ENCODE measurements at places on chromosomes 6 and 20. TPM values are rescaled to one million over a fixed set of nuclear protein-coding genes. Genes with fewer than 3 reads are reported as not detected.

GRCh38 chr6:76326871-76327270 lies 254.4 kb upstream of the IMPG1 start:
- DNase-seq = no peak

GRCh38 chr20:37938181-37938750 lies 35.3 kb downstream of the VSTM2L start:
- no peak for DNase-seq

- DNase-seq = no peak
These were observed 3.7 kb downstream of the MANEA start for GRCh38 chr6:95581073-95581472.

- DNase-seq = no peak
These were observed 46.6 kb downstream of the MOXD1 start for GRCh38 chr6:132354517-132355167.

DNA sequence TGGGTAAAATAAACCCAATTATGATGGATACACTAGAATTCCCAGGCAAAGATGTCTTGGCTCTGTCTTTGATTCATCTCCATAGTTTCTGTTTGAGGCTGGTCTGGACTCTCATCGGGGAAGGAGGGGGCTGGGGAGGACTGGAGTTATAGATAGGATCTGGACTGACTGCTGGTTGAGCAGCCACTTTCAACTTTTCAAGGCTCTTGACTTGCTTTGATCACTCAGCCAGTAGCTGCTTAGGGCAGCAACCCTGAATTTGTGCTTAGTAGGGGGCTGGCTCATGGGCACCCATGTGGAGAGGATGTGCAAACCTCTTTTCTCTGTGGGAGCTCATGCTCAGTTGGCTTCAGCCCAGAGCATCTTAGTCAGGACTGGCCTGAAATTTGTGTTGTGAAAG lies 114.0 kb upstream of the NEDD9 start:
- no peak for DNase-seq

- no peak for DNase-seq
These were observed 26.4 kb downstream of the LY86 start for GRCh38 chr6:6614983-6615349.

DNA sequence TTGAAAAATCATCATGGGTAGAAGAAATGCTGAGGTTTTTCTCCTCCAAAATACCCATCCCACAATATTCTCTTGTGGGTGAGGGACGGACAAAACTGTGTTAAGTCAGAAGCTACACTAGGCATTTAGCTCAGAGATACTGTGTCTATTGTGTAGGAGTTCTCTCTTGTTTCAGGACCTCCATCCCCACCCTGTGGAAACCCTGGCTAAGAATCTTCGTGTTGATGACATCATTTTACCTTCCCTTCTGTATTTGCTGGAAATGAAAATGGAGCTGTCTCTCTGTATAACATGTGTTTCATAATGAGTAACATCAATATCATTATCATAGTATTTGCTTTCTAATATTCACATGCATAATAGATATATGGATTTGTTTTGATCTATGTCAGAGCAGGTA lies 1193.0 kb upstream of the CITED2 start:
- DNase-seq = no peak

- DNase-seq = no peak
These were observed 9.2 kb upstream of the PRSS16 start for GRCh38 chr6:27238010-27238983.

DNA sequence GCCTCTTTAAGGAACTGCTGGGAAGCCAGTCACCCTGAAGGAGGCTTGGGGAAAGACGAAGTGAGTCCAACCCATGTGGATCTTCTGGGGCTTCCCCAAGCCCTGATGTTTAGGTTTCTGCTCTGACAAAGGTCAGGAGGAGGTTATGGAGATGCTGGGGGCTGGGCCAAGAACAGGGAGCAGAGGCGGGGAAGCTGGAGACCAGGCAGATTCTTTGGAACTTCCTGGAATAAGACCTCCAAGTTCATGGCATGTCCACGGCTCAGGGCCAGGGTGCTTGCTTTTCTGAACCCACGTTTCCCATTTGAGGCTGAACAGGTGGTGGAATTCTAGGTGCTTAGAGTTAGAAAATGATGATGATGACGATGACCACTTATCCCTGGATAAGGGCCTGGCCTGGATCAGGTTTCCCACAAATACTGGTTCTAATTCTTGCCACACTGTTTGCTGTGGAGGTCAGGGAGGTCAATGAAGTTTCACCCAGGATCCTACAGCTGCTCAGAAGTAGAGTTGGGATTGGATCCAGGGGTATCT lies 30.0 kb upstream of the TGM2 start:
- DNase-seq = no peak

GRCh38 chr6:107443608-107444267 lies 15.6 kb downstream of the PDSS2 start:
- DNase-seq = no peak

- no peak for DNase-seq
These were observed 482.3 kb upstream of the JARID2 start for GRCh38 chr6:14763616-14764015.

DNA sequence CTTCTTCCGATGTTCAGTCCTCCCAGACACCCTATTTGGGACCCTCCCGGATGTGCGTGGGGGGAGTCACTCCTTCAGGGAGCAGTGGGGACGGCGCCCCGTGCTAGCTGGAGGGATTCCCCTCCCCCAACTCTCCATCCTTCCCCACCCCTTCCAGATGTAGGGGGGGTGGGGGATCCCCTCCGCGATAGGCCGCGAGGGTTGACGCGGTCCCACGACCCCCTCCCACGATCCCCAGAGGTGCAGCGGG lies 548 bp downstream of the GNL1 start:
- DNase-seq = no peak

DNA sequence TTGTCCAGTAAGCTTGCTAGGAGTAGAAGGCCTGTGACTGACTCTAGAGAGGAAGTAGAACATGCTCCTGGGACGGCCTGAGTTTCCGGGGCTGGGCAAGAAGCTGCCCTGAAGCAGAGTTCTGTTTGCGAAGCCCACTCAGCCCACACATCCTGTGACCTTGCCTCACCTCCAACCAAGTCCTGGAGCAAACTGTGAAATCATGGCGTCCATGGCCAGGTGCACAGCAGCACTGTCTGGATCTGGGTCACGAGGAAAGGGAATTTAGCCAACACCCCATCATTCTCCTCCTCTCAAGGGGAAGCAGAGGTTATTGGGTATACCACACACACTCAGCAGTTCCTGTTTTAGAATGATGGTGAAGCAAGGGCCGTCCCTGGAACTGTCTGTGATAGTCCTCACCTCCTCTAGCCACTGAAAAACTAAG lies 87.5 kb downstream of the CRYBG1 start:
- DNase-seq = no peak

DNA sequence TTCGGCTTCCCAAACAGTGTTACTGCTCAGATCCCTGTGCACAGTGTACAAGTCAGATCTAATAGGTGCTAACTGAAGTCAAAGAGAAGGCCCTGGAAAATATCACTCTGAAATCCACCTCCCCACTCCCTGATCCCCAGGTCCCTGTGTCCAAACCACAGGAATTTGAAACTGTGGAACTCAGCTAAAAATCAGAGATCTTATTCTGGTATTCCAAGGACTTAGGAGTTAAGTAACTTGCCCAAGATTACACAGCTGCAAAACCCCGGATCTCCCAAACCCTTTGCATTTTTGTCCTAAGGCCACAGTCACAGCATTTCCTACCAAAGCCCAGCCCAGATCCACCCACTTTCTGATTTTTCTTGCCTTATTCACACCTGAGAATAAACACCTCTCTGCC lies 32.3 kb upstream of the SLC23A2 start:
- no peak for DNase-seq

DNA sequence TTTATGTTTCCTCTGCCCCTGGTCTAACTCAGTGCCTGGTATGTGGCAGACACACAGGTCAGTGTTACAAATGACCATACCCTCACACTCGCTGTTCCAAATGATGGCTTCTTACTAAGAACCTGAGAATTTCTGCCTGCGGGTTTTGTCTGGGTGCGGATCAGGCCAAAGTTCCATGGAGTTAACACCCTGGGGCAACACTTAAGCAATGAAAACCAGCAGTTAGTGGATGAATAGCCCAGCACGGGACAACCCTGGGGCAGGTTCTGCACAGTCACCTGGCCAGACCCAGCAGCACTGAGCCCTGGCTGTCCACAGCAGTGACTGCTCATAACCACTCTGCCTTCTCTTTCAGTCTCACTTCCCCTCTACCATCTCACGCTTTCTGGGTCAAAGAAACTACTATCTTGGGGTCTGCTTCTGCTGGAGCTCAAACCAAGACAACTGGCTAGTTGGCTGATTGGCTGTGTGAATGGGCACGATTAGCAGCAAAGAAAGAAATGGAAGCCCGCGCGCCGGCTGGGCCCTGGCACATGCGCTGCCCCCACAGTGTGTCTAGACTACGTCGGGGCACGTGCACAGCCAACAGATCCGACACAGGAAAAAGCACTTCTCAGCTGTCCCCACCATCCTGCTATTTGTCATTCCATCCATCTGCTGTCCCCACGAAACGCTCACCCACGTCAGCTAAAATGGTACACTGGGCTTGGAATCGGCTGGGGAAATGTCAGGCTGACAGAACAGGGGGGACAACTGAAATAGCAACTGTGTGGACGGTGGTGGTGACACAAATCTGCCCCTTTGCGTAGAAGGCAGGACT lies 36.6 kb downstream of the MGME1 start:
- DNase-seq = no peak

DNA sequence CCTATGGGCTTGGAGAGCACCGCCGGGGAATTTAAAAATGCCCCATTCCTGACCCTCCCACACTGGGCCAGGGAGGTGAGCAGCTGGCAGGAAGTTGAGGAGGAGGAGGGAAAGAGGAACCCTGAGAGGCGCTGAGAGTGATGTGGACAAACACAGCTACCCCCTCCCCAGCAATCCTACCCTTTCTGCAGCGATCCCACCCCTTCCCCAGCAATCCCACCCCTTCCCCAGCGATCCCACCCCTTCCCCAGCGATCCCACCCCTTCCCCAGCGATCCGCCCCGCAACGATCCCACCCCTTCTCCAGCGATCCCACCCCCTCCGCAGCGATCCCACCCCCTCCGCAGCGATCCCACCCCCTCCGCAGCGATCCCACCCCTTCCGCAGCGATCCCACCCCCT lies 111.6 kb downstream of the SYCP2 start:
- DNase-seq = no peak

DNA sequence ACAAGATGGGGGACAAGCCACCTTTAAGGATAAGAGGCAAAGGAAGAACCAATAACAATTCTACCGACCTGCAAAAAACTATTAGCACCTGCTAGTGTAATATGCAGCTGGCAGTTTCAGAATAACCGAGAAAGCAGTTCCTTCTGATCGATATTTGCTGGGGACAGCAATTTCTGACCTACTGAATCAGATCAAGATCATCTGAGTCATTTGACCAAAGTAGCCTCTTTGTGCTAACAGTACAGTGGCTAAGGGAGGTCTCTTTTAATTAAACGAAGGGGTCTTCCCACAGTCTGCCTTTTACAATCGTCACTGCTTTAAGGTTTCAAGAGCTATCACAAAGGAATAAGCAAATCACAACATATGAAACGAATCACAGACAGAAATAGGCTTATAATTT lies 318.9 kb downstream of the BTBD9 start:
- no peak for DNase-seq

DNA sequence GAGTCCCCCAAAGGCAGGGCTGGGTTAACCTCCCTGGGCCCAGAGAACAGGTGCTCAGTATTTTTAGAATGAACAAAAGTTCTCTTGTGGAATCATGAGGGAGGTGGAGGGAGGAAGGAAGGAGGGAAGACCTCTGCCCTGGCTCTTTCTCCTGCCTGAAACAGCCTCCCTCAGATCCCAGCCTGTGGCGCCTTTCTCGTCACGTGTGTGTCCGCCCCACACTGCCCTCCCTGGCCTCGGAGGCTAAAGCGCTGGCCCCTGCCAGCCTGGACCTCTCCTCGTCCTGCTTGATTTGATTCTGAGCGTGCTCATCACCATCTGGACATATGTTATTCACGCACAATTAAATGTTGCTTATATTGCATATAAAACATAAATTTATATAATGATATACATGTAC lies 40.9 kb downstream of the PHACTR3 start:
- DNase-seq = no peak

The RRAGD gene
- 38.6 TPM for total RNA-seq

The JAG1 gene
- total RNA-seq = 75.7 TPM

The CNPY3 gene
- total RNA-seq = 37.9 TPM

The COL9A3 gene
- 5.0 TPM for total RNA-seq

The ELOVL4 gene
- 1.3 TPM for total RNA-seq

The ZSCAN31 gene
- 19.3 TPM for total RNA-seq

The CYP39A1 gene
- 12.3 TPM for total RNA-seq
